ENCODE measurements at places on chromosomes 2 and 18. TPM values are rescaled to one million over a fixed set of nuclear protein-coding genes. Genes with fewer than 3 reads are reported as not detected.

- peaks cover 51% of the 10 kb centered on the region for H3K4me1 ChIP-seq
- no peak for DNase-seq
These were observed 1.6 kb upstream of the GPR17 start for GRCh38 chr2:127644066-127645025.

GRCh38 chr2:73069041-73069854 lies 2.3 kb downstream of the SFXN5 start:
- no peaks in the 10 kb centered on the region for H3K27me3 ChIP-seq
- no peaks in the 10 kb centered on the region for H3K36me3 ChIP-seq
- peak overlapping the region; percentile 99 for H3K4me3 ChIP-seq
- DNase-seq, result no peak

ACMSD gene
- not detected for total RNA-seq

MDH1B gene
- total RNA-seq, result 3.3 TPM

COBLL1 gene
- 89.4 TPM for total RNA-seq

CAPN13 gene
- total RNA-seq, result 23.0 TPM

CASP8 gene
- total RNA-seq, result 44.2 TPM

DNA sequence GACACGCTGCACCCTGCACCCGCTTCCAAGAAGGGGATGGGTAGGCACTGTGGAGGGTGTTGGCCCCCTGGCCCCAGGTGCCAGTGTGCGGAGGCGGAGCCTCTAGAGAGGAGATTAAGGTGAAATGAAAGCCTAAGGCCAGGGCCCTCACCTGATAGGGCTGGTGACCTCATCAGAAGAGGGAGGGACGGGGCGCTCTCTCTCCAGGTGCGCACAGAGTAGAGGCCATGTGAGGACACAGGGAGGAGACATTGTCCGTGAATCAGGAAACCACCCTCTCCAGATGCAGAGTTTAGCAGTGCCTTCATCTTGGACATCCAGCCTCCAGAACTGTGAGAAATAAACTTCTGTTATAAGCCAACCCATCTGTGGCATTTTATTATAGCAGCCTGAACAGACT lies 62.3 kb downstream of the PSMG2 start:
- no peak overlapping the region for H3K27ac ChIP-seq
- H3K36me3 ChIP-seq, result no peaks in the 10 kb centered on the region
- no peak for DNase-seq
- H3K4me3 ChIP-seq, result no peak overlapping the region

SLC19A3 gene
- total RNA-seq, result 40.7 TPM

GRCh38 chr2:219737270-219737691 lies 109.9 kb downstream of the SLC4A3 start:
- H3K27ac ChIP-seq, result no peak overlapping the region
- no peak for DNase-seq
- H3K36me3 ChIP-seq, result no peaks in the 10 kb centered on the region
- H3K4me1 ChIP-seq, result no peaks in the 10 kb centered on the region
- no peak overlapping the region for H3K4me3 ChIP-seq

DNA sequence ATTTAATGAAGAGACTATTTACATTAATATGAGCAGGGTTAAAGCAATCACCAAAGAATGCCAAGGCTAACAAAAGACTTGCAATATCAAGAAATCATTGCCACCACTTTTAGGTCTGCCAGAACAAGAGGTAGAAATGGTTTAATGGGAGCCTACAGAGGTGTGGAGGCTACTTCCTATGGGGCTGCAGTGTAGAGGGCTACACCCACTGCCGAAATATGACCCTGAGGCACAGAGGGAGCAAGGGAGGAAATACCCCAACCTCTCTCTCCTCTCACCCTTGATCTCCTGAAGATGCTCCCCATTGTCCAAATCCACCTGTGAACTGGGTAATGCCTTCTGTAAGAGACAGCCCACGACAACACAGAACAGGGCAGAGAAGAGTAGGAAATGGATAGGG lies 315.4 kb downstream of the SMAD2 start:
- H3K27ac ChIP-seq, result no peak overlapping the region
- no peak overlapping the region for H3K4me3 ChIP-seq
- H3K27me3 ChIP-seq, result no peaks in the 10 kb centered on the region

CXXC1 gene
- 60.2 TPM for total RNA-seq

VWA3B gene
- 7.9 TPM for total RNA-seq

ASPRV1 gene
- 1.9 TPM for total RNA-seq

CDK5R2 gene
- total RNA-seq, result not detected

DNA sequence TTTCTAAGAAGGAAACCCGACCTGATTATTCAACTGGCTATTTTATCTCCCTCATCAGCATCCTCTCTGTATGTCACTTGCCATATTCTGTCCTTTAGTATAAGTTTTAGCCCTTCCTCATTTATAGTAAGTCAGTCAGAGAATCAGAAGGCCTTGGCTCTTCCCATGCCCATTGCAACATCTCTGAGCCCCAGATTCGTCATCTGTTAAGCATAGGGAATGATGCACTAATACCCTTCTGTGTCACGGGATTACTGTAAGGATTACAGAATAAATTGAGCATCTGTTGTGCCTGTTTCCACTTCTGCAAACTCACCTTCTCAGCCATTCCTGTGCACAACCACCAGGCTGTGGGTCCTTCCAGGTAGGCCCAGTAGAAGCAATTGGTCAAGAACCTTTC lies 258.1 kb upstream of the RAB12 start:
- no peak for DNase-seq
- H3K4me1 ChIP-seq, result no peaks in the 10 kb centered on the region
- H3K27ac ChIP-seq, result no peak overlapping the region
- no peaks in the 10 kb centered on the region for H3K27me3 ChIP-seq
- H3K36me3 ChIP-seq, result no peaks in the 10 kb centered on the region

- H3K4me1 ChIP-seq, result peaks cover 37% of the 10 kb centered on the region
- no peaks in the 10 kb centered on the region for H3K27me3 ChIP-seq
- H3K27ac ChIP-seq, result peak overlapping the region; percentile 87
- H3K4me3 ChIP-seq, result peak overlapping the region; percentile 83
- H3K36me3 ChIP-seq, result no peaks in the 10 kb centered on the region
- DNase-seq, result no peak
These were observed 2.1 kb downstream of the HK2 start for GRCh38 chr2:74835831-74836674.

DNA sequence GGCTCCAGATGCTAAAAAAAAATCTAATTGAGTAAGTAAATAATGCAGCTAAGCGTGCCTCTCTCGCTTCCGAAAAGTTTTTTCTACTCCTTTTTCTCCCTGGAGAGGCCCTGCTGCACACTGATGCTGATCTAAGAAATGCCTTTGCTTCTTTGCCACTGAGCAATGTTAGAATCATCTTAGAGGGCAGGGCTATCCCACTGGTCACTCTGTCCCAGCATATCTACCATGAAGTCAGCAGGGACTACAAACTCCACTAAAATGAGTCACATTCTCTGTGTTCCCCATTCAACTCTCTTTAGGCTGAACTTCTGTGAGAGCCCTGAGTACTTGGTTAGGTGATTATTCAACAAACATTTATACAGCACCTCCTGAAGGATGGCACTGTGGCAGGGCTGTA lies 127.6 kb upstream of the LYPD1 start:
- H3K36me3 ChIP-seq, result peaks cover 6% of the 10 kb centered on the region
- DNase-seq, result no peak
- no peaks in the 10 kb centered on the region for H3K4me1 ChIP-seq
- H3K4me3 ChIP-seq, result no peak overlapping the region
- no peaks in the 10 kb centered on the region for H3K27me3 ChIP-seq

DNA sequence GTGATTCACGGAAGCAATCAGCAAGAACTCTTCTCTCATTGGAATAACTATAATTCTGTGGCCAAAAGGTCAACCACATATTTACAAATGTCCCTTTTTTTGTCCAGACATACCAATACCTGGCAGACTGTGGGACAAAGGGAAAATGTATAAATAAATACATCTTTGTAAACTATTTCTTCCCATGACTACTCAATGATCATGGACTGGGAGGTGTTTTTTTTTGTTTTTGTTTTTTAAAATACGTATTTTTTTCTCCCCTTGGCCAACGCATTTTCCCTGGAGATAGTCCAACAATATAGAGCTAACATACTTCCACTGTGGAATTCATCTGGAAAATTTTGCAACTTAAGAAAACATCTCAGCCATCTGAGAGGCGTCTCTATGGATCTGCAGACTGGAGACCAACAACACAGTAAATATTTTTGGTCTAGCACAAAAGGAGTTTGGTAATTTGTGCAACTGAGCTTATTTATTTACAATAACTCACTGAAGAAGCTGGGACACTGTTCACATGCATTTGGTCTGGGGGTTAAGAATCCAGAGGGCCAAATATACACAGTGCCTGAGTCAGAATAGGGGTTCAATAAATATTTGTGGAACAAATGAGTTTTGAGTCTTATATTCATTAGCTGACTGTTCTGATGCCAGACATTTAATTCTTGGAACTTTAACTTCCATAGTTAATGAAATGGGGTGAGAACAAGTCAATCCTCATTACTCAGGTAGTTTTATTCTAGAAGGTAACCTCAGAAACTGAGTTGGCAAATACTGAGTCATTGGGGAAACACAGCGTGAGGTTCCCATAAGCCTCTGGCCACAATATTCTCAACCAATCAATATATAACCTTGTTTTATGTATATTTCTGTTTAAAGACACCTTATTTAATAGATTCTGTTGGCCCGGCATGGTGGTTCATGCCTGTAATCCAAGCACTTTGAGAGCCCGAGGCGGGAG lies 36.2 kb downstream of the CCBE1 start:
- H3K27ac ChIP-seq, result no peak overlapping the region
- no peaks in the 10 kb centered on the region for H3K27me3 ChIP-seq
- DNase-seq, result no peak
- no peak overlapping the region for H3K4me3 ChIP-seq
- no peaks in the 10 kb centered on the region for H3K4me1 ChIP-seq

C2orf66 gene
- total RNA-seq, result 0.21 TPM

- H3K4me1 ChIP-seq, result no peaks in the 10 kb centered on the region
- H3K27me3 ChIP-seq, result no peaks in the 10 kb centered on the region
- H3K4me3 ChIP-seq, result no peak overlapping the region
- no peak for DNase-seq
- peaks cover 98% of the 10 kb centered on the region for H3K36me3 ChIP-seq
- no peak overlapping the region for H3K27ac ChIP-seq
These were observed 15.8 kb downstream of the RIOK3 start for GRCh38 chr18:23468753-23469459.

DNA sequence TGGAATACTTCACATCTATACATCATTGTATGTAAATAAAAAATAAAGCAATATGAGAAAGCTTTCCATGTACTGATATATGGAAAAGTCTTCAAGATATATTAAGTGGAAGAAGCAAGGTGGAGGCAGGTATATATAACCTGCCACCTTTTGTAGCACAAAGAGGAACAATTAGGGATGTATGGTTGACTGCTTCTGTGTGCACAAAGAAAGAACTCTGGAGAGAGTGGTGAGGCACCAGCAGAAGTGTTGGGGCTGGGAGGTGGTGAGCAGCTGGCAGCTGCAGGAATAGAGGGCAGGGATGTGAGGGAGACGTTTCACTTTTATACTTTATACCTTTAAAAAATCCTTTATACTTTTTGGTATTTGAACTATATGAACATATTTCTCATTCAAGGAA lies 26.1 kb downstream of the KIF5C start:
- H3K4me3 ChIP-seq, result no peak overlapping the region
- no peaks in the 10 kb centered on the region for H3K36me3 ChIP-seq
- H3K27ac ChIP-seq, result no peak overlapping the region
- H3K27me3 ChIP-seq, result no peaks in the 10 kb centered on the region

C2orf78 gene
- not detected for total RNA-seq

GRCh38 chr2:174334278-174334715 lies 457 bp upstream of the SP9 start:
- no peaks in the 10 kb centered on the region for H3K36me3 ChIP-seq
- DNase-seq, result no peak
- peaks cover 47% of the 10 kb centered on the region for H3K4me1 ChIP-seq
- H3K27me3 ChIP-seq, result peaks cover 99% of the 10 kb centered on the region
- no peak overlapping the region for H3K4me3 ChIP-seq

DNA sequence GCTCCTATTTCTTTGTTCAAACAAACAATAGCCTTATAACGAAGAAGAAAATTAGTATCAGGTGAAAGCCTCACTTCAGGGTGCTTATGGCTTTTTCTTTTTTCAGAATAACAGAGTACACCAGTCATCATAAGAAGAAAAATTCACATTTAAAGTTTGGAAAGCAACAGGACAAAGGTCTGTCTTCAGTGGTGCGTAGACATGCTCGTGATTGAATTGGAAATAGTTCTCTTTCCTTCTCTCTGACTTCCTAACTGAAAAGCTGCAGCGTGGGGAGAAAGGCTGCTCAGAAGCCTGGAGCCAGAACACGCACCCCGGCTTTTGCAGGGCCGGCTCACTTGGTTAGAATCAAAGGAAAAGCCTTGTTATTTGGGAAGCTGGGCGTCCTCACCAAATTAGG lies 127.6 kb upstream of the ZNF516 start:
- peaks cover 34% of the 10 kb centered on the region for H3K4me1 ChIP-seq
- DNase-seq, result no peak
- H3K27me3 ChIP-seq, result no peaks in the 10 kb centered on the region
- no peak overlapping the region for H3K27ac ChIP-seq
- no peaks in the 10 kb centered on the region for H3K36me3 ChIP-seq

SEMA4C gene
- total RNA-seq, result 24.3 TPM

DNA sequence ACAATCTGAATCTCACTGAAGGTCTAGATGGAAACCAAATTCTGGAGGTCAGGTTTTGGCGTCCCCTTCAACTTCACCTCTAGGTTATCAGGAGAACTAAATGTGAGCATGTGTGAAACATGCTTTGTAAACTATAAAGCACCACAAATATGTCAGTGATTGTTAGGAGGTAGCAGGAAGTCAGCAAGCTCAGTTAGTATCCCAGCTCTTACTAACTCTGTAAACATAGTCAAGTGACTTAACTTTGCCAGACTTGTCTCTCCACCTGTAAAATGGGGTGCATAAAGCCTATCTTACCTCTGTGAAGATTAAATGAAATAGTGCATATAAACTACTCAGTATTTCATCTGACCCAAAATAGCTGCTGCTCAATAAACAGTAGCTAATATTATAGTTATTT lies 121.5 kb downstream of the INSIG2 start:
- H3K27ac ChIP-seq, result no peak overlapping the region
- peaks cover 26% of the 10 kb centered on the region for H3K27me3 ChIP-seq
- H3K36me3 ChIP-seq, result no peaks in the 10 kb centered on the region

PFN4 gene
- total RNA-seq, result 1.7 TPM

SLC5A6 gene
- 20.8 TPM for total RNA-seq

GRCh38 chr2:9430316-9431293 lies 7.2 kb downstream of the CPSF3 start:
- no peaks in the 10 kb centered on the region for H3K27me3 ChIP-seq
- no peaks in the 10 kb centered on the region for H3K4me1 ChIP-seq
- H3K27ac ChIP-seq, result no peak overlapping the region
- no peak for DNase-seq
- H3K4me3 ChIP-seq, result no peak overlapping the region

C2orf81 gene
- total RNA-seq, result 10.0 TPM

DNA sequence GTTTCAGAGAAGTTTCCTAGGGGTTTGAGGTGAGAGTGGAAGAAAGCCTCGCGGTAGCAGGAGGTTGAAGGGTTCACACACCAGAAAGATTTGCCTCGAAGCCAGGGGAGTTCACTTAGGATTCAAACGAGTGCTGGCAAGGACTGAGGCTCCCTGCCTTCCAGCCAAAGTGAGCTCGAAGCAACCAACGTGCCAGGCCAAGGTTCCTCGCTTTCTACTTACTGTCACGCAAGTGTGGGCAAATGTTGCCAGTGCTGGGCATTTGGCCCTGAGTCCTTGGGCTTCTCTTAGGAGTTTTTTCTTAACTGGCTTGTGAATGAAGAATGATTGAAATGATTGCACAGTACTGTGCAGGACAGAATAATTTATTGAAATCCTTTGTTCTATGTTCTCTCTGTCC lies 53.6 kb downstream of the TMEM178A start:
- no peak overlapping the region for H3K27ac ChIP-seq
- H3K27me3 ChIP-seq, result no peaks in the 10 kb centered on the region
- H3K4me1 ChIP-seq, result no peaks in the 10 kb centered on the region
- no peak for DNase-seq
- H3K4me3 ChIP-seq, result no peak overlapping the region

Measured in lower lobe of right lung (tissue), 2 donors.